Cerebellum (tissue), 4 donors: ENCODE measurements at places on chromosomes 5 and 9. TPM values are rescaled to one million over a fixed set of nuclear protein-coding genes. Genes with fewer than 3 reads are reported as not detected.

SPINK6 gene
- total RNA-seq, result not detected

ZNF366 gene
- 1.1 TPM for total RNA-seq

LRRC19 gene
- total RNA-seq, result not detected

TERT gene
- not detected for total RNA-seq

GPR150 gene
- not detected for total RNA-seq

OTULINL gene
- total RNA-seq, result 12.0 TPM

AQP3 gene
- total RNA-seq, result 1.1 TPM

FLT4 gene
- total RNA-seq, result 8.1 TPM

LRRC70 gene
- 8.0 TPM for total RNA-seq

PDZD2 gene
- total RNA-seq, result 28.5 TPM

ELOVL7 gene
- total RNA-seq, result 9.2 TPM

DDX46 gene
- 42.8 TPM for total RNA-seq

IGFBPL1 gene
- total RNA-seq, result 239 TPM

ADAMTS13 gene
- total RNA-seq, result 2.9 TPM

ARHGEF39 gene
- 1.3 TPM for total RNA-seq

PCDHA10 gene
- 20.4 TPM for total RNA-seq

RGMB gene
- 137 TPM for total RNA-seq

PTPN3 gene
- total RNA-seq, result 3.4 TPM

PLAC8L1 gene
- total RNA-seq, result not detected

ANKRD55 gene
- total RNA-seq, result 6.2 TPM

MYORG gene
- total RNA-seq, result 6.3 TPM

DBH gene
- total RNA-seq, result 0.91 TPM

PCDHA1 gene
- total RNA-seq, result 7.5 TPM

SLC6A7 gene
- 5.9 TPM for total RNA-seq

NUTM2G gene
- not detected for total RNA-seq

OGN gene
- total RNA-seq, result 45.2 TPM

SARDH gene
- total RNA-seq, result 4.2 TPM
